Tibial artery (tissue), 4 donors: ENCODE measurements at places on chromosomes 4 and X.

- DNase-seq: no peak
Measured at GRCh38 chrX:103730147-103730795, 19.6 kb downstream of the TMEM31 start.

- no peak for DNase-seq
Measured at GRCh38 chr4:114658179-114658578, 59.6 kb downstream of the UGT8 start.

- no peak for DNase-seq
Measured at GRCh38 chr4:53711926-53712325, 120.6 kb upstream of the LNX1 start.

DNA sequence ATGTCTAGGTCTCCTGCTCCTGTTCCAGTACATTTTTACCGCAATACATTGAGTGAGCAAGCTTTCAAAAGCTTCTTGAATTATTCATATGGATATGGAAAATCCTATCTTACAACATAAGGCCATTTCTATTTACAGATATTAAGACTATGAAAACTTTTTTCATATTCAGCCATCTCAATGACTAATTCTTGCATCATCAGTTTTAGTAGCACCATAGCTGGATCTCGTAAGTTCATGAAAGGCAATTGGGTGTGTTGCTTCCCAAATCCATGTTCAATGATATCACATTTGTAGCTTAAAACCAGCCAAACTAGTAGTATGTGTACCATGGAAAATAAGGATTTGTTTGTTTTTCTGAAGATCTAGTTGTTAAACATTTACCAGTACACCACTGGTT is 118.3 kb upstream of the GABRA2 start:
- no peak for DNase-seq

DNA sequence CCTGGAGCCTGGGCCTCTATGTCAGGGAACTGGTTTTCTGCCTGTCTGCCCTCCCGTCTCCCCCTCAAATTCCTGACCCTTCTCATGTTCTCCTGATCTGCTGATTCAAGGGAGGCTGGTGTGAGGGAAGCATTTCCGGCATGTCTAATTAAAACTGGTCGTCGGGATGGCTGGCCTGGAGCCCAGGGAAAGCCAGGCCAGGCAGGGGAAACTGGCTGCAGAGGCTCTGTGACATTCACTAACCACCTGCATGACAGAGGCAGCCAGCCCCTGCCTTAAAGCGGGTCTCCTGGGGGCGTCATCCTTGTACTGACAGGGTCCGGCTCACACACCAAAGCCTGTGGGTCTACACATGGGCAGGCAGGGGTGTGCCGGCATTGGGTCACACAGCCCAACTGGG is 35.2 kb downstream of the ABLIM2 start:
- no peak for DNase-seq

- DNase-seq: no peak
Measured at GRCh38 chr4:52838729-52839586, 23.2 kb upstream of the RASL11B start.

DNA sequence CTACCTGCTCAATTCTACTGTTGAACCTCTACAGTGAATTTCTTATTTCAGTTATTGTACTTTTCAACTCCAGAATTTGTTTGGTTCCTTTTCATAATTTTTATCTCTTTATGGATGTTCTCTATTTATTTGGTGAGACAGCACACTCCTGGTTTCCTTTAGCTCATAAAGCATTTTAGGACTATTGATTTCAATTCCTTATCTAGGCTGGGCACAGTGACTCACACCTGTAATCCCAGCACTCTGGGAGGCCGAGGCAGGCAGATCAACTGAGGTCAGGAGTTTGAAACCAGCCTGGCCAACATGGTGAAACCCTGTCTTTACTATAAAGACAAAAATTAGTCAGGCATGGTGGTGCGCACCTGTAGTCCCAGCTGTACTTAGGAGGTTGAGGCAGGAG is 57.7 kb downstream of the THOC2 start:
- DNase-seq: no peak

GRCh38 chrX:57265126-57265525 is 21.4 kb upstream of the FAAH2 start:
- DNase-seq: no peak

GRCh38 chrX:19514791-19515614 is at the start of gene MAP3K15:
MAP3K15 (minus strand) TSS chrX:19515508; CDS start chrX:19515261, 247 bp downstream.
- no peak for DNase-seq

GRCh38 chr4:123506011-123506695 is 109.6 kb downstream of the SPRY1 start:
- no peak for DNase-seq

DNA sequence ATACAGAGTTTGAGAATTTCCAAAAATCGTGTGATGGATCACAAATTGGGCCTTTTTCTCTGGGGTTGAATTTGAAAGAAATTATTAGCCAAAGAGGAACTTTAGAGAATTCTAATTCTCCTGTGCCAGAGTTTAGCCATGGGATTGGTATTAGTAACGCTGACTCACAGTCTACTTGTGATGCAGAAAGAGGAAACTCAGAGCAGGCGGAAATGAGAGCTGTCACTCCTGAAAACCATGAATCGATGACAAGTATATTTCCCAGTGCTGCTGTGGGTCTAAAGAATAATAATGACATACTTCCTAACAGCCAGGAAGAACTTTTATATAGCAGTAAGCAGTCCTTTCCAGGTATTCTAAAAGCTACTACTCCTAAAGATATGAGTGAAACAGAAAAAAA is 64.9 kb downstream of the N4BP2 start:
- DNase-seq: no peak

DNA sequence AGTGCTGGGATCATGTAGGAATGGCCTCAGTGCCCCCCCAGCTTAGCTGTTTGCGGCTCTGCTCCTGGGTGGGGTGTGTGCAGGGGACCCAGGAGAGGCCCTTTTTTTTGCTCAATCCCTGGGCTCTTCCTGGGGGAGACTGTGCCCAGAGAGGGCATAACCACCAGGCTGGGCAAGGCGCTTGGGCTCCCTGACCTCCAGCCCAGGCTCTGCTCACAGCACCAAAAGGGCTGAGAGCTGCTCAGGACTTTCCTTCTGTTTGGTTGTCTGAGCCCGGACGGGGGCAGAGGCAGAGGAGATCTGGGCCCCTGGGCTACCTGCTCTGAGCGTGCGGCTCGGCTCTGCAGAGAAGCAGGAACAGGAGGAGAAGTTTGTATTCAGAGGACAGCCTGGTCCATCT is 64.7 kb downstream of the PSAPL1 start:
- DNase-seq: no peak

- DNase-seq: no peak
Measured at GRCh38 chrX:16081357-16081756, 42.0 kb upstream of the GRPR start.

DNA sequence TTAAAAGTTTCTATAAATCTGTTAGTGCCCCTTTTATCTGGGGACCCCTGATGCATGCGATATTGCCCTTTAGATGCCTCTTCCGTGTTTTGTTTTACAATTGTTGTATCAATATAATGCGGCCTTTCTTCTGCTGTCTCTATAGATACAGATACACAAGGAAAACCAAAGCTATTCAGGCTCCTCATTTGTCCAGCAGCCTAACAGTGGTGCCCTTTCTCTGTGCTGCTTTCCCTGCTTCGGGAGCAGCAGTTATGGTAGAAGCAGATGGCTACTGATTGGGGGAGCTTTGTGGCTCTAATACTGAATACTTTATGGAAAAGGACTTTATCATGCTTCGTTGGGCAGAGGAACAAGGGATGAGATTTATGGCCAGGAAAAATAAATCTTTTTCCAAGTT is 10.6 kb upstream of the PRDM8 start:
- DNase-seq: no peak
